Effector CD8-positive, alpha-beta T cell (primary cell): ENCODE measurements at places on chromosomes 7 and 10.
A peak's percentile ranks its signal among the peaks of the same experiment; 100 is the strongest.

GRCh38 chr7:84823530-84823929 is 363.3 kb downstream of the SEMA3D start:
- no peak for DNase-seq

GRCh38 chr10:61784354-61785133 is 117.0 kb upstream of the ARID5B start:
- no peak for DNase-seq

GRCh38 chr10:25304606-25305005 is 129.8 kb downstream of the GPR158 start:
- no peak for DNase-seq

DNA sequence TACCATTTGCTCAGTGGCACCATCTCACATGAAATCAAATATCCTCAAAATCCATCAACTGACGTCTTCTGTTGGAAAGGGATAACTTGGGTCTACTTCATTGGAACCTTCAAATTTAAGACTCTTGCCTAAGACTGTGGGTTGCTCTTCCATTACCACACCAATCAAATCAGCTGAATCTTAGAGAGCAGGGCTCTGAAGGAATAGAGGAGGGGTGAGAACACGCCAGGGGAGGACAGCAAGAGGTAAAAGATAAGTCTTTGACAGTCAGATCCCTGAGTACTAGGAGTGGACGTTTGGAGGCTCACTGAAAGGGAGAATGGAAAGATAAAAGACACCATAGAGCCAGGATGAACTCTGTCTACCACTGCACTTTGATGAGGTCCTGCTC is 107.5 kb downstream of the CCDC71L start:
- no peak for DNase-seq

GRCh38 chr7:87935384-87935706 is 1.3 kb downstream of the ADAM22 start:
- DNase-seq = no peak

DNA sequence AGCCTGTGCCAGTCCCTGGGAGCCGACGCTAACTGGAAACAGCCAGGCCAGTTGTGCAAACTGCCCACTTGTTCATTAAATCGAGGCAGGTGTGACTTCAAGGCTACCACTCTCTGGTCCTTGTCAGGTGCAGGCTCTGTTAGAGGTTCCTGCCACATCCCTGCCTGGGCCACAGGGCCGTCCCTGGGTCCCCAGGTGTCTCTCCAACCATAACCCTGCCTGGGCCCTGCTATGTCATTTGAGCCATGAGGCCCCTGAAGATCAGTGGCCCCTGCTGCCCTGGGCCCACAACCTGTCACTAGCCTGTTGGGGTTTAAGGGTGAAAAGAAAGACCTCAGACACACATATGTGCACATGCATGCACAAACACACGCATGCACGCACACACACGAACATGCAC is 326.9 kb downstream of the TNS3 start:
- no peak for DNase-seq

- DNase-seq = no peak
Measured at GRCh38 chr10:123621492-123621891, 44.7 kb upstream of the GPR26 start.

- peak; percentile 5 for DNase-seq
Measured at GRCh38 chr10:132158122-132158741, 28.5 kb upstream of the DPYSL4 start.

- DNase-seq = no peak
Measured at GRCh38 chr7:1523844-1524243, 6.7 kb upstream of the MAFK start.

DNA sequence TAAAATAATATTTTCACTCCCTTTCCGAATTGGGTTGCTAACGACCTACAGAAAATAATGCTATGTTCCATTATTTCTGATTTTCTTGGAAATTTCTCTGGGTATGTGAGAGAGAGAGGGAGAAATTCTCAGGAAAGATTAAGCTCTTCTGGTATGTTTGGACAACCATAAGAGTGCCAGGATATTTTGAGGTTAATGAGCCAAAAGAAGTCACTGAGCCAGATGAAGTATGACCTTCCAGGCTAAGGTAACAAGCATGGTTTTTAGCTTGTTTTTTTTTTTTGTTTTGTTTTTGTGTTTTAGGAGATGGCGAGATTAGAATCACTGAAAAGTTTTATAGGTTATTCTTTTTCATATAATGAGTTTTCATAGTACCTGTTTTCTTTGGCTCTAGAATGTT is 171.0 kb upstream of the FOXP2 start:
- DNase-seq = no peak

GRCh38 chr10:119428789-119429188 is 113.7 kb downstream of the RGS10 start:
- no peak for DNase-seq

- DNase-seq = no peak
Measured at GRCh38 chr10:36109399-36110023, 467.4 kb upstream of the FZD8 start.

GRCh38 chr10:77604941-77605351 is 32.7 kb downstream of the KCNMA1 start:
- no peak for DNase-seq

GRCh38 chr10:86366033-86366901 is at the start of gene GRID1:
GRID1 (minus strand) TSS chr10:86366795.
- DNase-seq = no peak

- DNase-seq = no peak
Measured at GRCh38 chr10:22252224-22252800, 34.5 kb upstream of the EBLN1 start.

- DNase-seq = no peak
Measured at GRCh38 chr7:155620497-155620896, 24.0 kb upstream of the RBM33 start.

DNA sequence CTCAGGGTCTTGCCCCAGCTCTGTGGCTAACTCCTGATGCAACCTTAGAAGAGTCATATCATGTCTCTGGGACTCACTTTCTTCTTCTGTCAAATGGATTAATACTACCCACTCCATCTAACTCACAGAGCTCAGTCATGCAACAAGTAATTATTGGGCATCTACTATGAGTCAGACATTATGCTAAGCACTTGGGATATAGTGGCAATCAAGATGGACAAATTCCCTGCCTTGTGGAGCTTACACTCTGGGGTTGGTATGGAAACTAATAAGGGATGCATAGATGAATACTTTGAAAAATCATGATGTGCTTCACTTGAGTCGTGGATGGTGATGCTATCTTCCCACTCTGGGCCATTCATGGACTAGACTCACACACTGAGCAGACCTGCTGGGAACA is 88.9 kb downstream of the KCNMA1 start:
- no peak for DNase-seq

DNA sequence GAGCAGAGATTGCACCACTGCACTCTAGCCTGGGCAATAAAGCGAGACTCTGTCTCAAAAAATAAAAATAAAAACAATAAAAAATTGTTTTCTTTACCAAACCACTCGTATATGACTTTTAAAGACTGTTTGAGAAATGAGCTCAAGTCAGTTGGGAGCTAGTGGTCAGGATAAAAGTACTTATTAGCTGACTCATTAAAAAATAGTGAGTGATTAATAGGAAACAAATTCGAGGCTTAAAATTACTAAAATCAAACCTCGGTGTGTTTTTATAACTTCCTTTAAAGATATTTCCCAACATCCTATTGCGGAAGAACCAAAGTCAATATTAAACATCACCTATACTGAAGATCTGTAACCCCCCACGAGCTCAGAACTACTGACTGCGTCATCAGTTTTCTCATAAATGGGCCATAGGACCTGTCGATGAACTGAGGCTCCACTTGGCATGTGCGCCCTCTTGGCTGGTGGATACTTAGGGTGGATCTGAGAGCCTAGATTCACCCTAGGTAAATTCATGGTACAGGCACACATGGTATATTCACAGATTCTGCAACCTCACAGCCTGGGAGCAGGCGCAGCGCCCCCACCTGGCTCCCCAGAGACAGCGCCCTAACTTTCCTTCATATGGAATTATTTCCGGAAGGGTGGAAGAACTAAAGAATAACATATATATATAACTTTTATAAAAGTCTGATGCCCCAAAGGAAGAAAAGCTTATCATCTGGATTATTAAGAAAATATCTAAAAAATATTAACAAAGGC is 9.2 kb downstream of the MKI67 start:
- no peak for DNase-seq

DNA sequence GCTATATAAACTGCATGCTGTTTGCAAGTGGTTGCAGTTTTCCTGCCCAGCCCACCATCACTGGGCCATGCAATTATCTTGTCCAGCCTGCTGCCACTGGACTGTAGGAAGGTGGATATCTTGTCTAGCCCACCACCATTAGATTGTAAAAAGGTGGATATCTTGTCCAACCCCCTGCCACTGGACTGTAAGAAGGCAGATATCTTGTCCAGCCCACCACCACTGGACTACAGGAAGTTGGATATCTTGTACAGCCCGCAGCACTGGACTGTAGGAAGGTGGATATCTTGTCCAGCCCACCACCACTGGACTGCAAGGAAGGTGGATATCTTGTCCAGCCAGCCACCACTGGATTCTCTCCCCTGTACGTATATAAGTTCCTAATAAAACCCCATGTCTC is 69.8 kb downstream of the SKAP2 start:
- DNase-seq = no peak

- no peak for DNase-seq
Measured at GRCh38 chr7:293681-294439, 3.9 kb downstream of the FOXL3 start.

DNA sequence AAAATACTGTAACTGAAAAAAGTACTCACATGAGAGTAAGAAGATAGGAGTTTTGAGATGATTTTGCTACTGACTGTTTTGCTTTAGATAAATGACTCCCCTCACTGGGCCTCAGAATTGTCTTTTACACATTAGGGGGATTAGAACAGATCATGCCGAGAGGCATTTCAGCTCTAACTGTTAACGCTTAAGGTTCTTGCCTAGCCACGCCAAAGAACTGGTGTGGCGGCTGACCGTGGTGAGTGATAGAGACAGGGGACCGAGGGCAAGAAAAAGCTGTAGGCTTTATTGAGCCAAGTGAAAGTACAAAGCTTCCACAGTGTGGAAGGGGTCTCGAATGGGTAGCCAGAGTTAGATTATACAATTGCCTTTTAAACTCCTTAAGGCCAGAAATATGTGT is 368.5 kb upstream of the MYO3A start:
- no peak for DNase-seq

- peak; percentile 16 for DNase-seq
Measured at GRCh38 chr10:30591249-30591670, 38.3 kb downstream of the LYZL2 start.

- DNase-seq = no peak
Measured at GRCh38 chr7:102296179-102296438, 9.4 kb downstream of the SH2B2 start.

DNA sequence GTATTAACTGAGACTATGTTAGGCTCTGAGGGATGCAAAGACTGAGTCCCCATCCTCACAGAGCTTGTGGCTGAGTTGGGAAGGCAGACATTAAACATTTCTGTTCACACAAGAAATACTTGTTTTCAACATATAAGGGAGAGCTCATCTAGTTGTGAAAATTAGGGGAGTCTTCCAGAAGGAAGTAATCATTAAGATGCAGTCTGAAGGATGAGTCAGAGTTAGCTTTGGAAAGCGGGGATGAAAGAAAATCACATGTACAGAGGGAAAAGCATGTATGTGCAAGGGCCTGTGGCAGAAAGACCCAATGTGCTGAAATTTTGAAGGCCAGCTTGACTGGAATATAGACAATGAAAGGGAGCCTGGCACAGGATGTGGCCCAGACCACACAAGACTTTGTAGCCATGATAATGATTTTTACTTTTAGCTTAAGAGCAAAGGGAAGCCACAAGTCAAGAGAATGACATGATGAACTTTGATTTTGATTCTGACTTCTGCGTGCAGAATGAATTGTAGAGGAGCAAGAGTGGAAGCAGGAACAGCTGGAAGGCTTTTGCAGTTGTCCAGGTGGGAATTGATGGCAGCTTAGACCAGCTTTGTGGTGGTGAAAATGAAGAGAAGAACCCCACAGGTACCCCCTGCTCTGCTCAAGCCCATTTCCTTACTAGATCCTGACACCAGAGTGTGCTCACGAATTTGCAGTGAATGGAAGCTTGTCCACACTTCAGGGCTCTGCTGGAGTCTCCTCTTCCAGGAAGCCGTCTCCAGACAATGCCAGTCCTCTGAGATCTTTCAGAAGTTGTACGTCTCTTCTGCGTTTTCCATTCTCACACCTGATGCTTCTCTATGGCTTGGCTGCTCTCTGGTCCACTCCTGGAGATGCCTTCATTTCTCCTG is 115.6 kb downstream of the ATXN7L1 start:
- DNase-seq = no peak

DNA sequence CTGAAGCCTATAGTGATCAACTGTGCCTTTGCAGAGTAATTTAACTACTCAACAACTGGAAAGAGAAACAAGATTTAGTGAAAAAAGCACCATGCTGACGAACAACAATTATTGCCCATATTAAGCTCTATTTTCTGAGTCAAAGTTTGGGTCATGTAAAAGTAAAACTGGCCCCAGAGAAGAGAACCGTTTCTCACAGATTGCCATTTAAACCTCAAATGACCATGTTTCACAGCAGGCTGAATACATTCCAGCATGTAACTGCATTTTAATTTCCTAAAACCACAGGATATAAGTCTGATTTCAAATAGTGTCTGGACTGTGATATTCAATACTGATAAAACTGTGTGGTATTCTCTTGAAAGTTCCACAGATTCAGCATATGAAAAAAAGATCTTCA is 140.7 kb downstream of the ATE1 start:
- no peak for DNase-seq

- no peak for DNase-seq
Measured at GRCh38 chr7:20745702-20746101, 41.0 kb downstream of the SP8 start.

DNA sequence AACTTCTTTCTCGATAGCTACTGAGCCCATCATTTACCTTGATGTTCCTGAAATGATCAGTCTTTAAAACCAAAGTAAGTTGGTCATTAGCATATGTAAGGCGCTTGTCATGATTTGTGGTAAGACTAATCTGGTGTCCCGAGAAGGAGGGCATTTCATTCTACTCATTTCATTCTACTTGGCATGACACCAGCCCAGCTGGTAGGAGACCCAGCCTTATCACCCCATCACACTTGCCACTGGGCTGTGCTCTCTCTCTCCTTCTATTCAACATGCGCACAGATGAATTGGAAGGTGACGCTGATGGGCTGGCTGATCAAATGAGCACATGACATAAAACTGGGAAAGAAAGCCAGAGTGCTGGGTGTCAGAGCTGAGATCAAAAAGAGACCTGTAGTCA is 65.7 kb downstream of the CRTAC1 start:
- DNase-seq = no peak

DNA sequence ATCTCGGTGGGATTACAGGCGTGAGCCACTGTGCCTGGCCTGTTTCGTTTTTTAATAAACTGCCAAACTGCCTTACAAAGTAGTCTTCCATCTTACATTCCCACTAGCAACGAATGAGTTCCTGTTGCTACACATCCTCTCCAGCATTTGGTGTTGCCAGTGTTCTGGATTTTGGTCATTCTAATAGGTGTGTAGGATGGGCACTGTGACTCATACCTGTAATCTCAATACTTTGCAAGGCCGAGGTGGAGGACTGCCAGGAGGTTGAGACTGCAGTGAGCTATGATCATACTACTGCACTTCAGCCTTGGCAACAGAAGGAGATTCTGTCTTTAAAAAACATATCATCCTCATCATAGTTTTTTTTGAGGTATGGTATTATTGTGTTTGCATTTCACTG is 21.4 kb upstream of the RSBN1L start:
- DNase-seq = no peak

- no peak for DNase-seq
Measured at GRCh38 chr7:93981480-93981874, 22.7 kb downstream of the BET1 start.
